ENCODE measurements at places on chromosomes 12 and 14. TPM values are rescaled to one million over a fixed set of nuclear protein-coding genes. Genes with fewer than 3 reads are reported as not detected.

DNA sequence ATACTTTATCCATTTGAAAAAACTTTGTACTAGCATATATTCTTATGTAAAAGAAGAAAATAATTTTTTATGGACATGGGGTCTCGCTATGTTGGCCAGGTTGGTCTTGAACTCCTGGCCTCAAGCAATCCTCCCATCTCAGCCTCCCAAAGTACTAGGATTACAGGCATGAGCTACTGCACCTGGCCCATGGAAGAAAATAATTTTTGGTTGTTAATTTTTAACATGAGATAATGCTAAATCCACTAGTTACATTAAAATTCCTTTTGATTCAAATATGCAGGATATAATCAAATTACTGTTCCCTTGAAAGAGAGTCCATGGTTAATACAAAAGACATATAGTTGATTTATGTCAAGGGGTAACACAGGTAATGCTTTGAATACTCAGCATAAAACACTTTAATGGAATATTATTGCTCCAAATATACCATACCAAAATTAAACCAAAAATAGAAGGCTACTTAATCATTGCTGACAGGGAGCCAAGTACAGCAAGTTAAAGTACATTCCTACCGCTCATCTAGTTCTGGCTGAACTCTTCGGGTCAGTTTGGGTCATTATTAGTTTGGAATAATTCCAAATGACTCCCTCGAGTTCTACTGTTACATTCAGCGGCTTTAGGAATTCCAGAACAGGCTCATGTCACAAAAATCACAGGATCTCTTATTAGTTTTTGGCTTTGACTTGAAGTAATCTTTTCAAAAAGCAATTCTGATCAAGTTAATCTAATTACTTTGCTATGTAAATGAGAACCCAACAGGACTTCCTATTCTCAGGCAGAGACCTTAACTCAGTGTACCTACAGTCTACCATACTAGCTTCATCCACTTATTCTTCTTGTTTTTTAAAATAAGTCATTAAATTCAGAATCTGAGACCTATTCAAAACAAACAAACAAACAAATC lies 6.1 kb downstream of the SOS2 start:
- peak; percentile 87 for DNase-seq

- DNase-seq, result no peak
Observed at GRCh38 chr12:51905471-51906429, 1.6 kb upstream of the ACVRL1 start.

- no peak for DNase-seq
Observed at GRCh38 chr14:38047195-38047902, 160.4 kb upstream of the SSTR1 start.

DNA sequence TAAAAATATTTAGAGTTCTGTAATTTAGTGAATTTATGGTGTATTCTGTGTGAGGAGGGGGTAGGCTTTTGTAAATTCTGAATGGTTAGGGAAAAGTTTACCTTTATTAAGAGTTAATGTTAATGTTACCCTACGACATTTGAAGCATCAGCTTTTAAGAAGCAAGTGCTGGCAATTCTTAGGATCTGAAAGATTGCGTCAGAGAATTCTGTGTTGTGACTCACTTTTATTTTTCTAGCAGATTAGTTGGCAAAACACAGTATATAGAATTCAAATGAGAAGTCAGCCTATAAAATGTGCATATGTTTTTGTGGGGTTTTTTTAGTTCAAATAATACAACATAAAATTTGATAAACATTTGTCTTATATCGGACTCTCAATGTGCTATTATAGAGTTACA lies 97.6 kb downstream of the RAD52 start:
- DNase-seq, result peak; percentile 73

GRCh38 chr12:7075939-7076338 lies 15.4 kb downstream of the C1S start:
- no peak for DNase-seq

DNA sequence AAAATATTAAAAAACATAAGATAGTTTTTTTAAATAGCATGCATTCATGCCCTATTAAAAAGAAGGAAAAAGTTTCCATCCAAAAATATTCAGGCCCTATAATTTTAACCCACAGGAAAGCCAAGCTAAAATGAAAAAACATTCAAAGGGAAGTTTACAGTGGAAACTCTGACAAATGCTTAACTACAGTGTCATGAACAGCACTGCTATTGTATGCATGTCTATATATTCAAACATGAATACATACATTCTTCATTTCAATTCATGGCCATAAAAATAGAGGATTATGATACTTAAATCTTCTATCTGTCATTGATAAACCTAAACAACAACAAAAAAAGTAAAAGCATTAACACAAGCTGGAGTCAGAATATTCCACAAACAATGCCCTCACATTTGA lies 67.4 kb downstream of the PPP2R5E start:
- DNase-seq, result no peak

GRCh38 chr12:2287589-2287988 lies 234.8 kb downstream of the CACNA1C start:
- DNase-seq, result no peak

Gene ZFC3H1
- total RNA-seq, result 13.7 TPM

Gene ADAM20
- total RNA-seq, result 0.17 TPM

Gene FSCB
- total RNA-seq, result 0.12 TPM

Gene STXBP6
- total RNA-seq, result 0.40 TPM

Gene MSRB3
- 4.5 TPM for total RNA-seq

Measured in PC-3 (cell line).